Fibroblast of mammary gland (primary cell): ENCODE measurements at places on chromosomes 1 and 21.

DNA sequence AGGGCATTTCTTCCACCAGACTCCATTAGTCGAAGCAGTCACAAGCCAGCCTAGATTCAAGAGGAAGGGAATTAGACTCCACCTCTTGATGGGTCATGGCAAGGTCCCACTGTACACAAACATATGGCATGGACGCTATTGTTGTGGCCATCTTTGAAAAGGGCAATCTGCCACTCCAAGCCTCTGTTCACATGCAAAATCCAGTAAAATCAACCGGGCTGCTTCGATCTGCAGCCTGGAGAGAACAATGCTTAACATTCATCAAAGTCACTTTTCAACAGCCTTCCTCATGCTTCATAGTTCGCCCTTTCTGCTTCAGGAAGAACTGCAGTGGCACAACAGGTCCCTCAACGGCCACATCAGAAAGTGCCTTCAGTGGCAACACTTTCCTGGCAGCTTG, 28.0 kb upstream of the GJB5 start:
- DNase-seq: no peak

DNA sequence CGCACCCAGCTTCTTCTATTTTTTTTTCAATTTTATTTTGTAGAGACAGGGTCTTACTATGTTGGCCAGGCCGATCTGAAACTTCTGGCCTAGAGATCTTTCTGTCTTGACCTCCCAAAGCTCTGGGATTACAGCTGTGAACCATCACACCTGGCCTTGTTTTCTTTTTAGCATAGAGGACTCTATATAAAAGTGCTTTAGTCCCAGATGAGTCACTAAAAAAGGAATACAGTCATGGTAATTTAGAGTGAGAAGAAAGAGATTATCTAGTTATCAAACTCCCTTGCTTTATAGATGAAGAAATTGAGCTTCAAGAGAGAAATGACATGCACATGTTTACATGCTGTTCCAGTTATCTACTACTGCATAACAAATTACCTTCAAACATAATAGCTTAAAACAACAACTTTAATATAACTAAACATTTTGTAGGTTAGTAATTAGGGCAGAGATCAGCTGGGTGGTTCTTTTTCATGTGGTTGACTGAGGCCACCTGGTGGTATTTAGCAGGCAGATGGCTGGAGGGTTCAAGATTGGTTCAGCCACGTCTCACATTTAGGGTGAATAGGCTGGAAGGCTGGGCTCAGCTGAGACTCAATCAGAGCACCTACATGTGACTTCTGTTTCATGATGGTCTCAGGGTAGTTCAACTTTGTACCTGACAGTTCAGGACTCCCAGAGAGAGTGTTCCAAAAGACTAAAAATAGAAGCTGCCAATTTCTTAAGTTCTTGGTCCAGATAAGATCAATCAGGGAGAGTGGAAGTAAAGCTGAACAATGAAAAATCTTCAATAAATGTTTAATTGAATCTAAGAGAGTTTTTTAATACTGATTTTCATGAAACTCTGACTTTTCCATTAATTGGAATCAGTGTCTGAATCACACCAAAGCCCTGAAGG, 16.9 kb upstream of the MTF2 start:
- peak; percentile 53 for DNase-seq

DNA sequence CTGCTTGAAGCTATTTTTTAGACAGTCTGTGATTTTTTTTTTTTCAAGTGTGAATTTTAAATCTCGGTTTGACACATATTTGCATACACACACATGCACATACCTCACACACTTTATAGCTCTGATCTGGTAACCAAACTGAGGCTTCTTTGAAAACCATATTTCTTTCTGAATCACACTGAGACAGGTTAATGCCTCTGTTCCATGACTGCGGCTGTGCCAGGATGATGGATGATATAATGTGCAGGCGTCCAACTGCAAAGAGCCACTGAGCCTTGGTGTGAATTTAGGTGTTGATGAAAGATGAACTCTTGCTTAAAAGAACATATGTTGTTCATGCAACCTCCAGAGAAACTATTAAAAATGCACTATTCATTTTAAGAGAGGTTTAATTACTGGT, 504.0 kb upstream of the OLFM3 start:
- no peak for DNase-seq

DNA sequence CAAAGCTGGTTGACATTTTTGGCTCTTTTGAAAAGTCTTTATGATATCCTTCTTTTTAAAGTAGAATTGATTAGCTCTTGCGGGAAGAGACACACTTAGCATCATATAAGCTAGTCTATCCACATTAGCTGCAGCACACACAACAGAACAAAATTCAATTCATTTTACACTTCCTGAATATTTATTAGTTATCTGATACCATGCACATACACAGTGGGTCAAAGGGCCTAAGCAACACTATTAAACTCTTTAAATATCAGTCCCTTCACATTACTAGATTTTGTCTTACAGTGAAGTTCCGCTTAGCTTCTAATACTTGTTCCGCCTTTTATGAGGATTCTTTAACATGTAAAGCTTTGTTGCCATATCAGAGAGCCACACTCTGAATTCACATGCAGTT, 169.5 kb downstream of the CRB1 start:
- DNase-seq: no peak

DNA sequence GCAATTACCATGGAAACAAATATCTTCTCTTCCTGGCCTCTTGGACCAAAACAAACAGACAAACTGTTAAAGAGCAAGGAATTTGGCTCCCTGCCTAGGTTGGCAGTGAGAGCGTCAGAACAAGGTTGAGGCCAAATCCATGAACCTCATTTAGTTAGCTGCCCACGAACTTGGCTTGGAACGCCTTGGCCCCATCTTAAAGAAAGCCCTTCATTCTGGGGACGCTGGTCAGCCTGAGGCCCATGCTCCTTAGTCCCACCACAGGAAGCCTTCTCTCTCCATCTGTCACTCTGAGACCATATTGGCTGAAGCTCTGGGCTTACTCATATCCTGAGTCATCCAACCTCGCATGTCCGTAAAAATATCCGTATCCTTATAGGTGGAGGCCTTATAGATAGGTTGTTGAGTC, 62.4 kb upstream of the DIRAS3 start:
- DNase-seq: peak; percentile 94

GRCh38 chr1:168567007-168567406, 9.4 kb upstream of the XCL1 start:
- no peak for DNase-seq

DNA sequence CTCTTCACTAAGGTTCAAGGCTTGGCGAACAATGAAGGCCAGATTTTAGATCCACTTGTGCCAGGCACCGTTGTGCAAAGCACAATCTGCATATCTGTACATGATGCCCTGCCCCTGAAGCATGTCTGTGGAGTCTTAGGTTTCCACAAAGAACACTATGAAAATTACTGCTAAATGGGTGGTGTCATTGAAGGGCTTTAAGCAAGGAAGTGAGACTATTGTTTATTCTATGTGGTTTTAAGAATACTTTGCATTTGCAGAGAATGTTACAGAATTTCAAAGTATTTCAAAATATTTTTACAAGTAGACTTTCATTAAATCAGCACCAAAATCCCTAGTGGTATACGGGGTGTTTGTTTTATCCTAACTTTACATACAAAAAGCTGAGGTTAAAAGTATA, 8.8 kb downstream of the TSEN15 start:
- DNase-seq: no peak

DNA sequence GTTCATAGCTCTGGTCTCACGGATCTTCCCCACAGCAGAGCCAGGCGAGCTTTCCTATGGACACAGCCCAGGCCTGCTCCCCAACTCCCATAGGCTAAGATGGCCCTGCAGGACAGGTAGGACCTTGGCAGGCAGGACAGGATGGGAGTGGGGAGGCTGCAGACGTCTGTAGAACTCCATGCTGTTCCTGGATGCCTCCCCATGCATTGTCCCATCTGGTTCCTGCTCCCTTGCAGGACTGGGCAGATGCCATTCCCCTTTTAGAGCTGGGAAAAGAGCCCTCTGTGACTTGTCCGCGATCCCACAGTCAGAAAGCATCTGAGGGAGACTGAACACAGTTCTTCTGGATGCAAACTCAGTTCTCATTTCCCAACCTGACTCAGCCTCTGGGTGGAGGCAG, 71.9 kb upstream of the ATP5PO start:
- no peak for DNase-seq

- no peak for DNase-seq
Measured at GRCh38 chr1:32884726-32885125, 1.6 kb upstream of the HPCA start.

- no peak for DNase-seq
Measured at GRCh38 chr1:168613038-168613451, 36.6 kb downstream of the XCL1 start.

DNA sequence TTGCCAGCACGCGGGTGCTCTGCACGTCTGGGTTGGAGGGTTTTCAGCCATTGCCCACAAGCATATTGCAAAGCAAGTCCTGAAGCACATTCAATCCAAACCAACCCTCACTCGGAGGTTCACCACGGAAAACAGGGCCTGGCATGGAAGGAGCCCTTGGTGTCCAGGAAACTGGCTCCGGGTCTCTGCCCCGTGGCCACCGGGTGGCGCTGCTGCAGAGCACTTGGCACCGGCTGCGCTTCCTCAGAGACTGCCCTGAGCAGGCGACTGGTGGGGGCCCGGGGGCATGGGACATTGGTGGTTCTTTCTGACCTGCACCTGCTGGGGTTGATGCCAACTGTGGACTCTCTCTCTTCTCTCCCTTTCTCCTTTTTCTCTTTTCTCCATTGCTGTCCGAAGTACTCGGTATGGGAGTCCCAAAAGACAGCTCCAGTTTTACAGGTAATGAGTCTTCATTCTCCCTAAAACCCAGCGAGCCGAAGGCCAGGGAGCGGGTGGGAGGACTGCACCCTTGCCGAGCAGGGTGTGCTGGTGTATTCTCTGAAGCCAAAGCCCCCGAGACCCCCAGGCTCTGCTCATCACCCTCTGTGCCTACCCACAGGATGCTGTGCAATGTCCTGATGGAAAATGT, 4.1 kb upstream of the KCNAB2 start:
- peak; percentile 21 for DNase-seq

- DNase-seq: peak; percentile 99
Measured at GRCh38 chr1:244353551-244354091, 98.1 kb downstream of the ADSS2 start.

DNA sequence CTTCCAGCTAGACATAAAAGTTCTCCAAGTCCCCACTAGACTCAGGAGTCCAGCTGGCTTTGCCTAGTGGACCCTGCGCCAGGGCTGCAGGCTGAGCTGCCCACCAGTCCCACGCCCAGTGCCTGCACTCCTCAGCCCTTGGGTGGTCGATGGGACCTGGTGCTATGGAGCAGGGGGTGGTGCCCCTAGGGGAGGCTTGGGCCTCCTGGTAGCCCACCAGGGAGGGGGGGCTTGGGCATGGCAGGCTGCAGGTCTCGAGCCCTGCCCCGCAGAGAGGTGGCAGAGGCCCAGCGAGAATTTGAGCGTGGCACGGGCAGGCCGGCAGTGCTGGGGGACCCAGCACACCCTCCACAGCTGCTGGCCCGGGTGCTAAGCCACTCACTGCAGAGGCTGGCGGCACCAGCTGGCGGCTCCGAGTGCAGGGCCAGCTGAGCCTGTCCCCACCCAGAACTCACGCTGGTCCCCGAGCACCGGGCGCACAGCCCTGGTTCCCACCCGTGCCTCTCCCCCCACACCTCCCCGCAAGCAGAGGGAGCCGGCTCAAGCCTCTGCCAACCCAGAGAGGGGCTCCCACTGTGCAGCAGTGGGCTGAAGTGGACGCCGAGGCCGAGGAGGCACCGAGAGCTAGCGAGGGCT, 30.2 kb upstream of the GBP5 start:
- DNase-seq: no peak

GRCh38 chr1:98119796-98120195, 199.0 kb upstream of the DPYD start:
- DNase-seq: peak; percentile 17

GRCh38 chr1:231544943-231545592, 16.6 kb downstream of the TSNAX start:
- no peak for DNase-seq

- DNase-seq: no peak
Measured at GRCh38 chr1:5198328-5198727, 543.9 kb downstream of the AJAP1 start.

DNA sequence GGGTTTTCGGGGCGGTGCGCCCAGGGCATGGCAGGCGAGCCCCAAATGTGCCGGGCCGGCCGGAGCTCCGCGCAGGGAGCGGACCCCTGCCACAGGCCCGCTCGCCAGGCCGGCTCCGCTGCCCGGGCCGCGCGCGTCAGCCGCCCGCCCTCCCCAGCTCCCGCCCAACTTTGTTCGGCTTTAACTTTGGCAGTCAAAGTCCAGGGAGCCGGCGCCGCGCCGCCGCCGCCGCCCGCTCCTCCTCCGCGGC, 488 bp downstream of the SLC35D1 start:
- DNase-seq: no peak

- DNase-seq: no peak
Measured at GRCh38 chr1:87410776-87411480, 82.2 kb downstream of the LMO4 start.

GRCh38 chr1:181255270-181255929, 166.9 kb downstream of the IER5 start:
- DNase-seq: peak; percentile 100

DNA sequence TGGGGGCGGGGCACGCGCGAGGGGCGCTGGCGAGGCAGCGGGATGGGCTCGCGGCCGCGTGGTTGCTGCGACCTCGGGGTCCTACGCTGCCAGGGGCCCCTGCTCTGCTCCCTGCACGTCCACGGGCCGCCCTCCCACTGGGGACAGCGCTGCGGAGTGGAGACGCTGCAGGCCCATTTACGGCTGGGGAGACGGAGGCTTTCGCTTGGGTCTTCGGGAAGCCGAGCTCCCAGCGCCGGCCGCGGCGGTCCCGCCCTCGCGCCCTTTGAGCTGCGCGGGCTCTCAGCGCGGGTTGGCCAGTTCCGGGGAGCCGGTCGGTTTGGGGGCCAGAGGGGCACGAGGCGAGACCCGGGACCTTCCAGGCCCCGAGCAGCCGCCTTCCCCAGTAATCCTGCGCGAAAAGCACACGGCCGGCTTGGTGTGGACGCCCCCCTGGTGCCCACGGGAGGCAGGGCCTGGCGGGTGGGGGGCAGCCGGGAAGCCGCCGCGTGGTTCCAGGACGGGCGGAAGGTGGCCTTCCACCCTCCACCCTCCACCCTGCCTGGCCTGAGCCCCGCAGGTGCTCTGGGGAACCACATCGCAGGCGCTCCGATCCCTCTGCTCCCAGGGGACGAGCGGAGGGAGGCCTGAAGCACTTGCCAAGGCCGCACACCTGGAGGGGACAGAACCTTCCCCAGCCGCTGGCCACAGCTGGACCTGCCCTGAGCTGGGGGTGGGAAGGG, 570 bp upstream of the PEX10 start:
- peak; percentile 39 for DNase-seq

- no peak for DNase-seq
Measured at GRCh38 chr1:117654493-117655219, 48.8 kb downstream of the TENT5C start.

DNA sequence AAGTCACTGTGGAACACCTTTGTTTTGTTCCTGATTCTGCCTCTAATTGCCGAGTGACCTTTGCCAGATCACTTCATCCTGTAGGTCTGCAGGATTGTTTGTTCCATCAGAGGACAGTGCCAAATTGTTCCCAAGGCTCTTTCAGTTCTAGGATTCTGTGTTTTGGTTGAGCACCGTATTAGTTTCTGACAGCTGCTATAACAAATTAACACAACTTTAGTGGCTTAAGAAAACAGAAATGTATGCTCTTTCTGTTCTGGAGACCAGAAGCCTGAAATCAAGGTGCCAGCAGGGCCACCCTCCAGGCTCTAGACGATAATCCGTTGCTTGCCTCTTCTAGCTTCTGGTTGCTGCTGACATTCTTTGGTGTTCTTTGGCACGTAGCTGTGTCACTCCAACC, 3.4 kb upstream of the PIGR start:
- no peak for DNase-seq

- DNase-seq: no peak
Measured at GRCh38 chr21:42865776-42866160, 13.6 kb downstream of the WDR4 start.

- no peak for DNase-seq
Measured at GRCh38 chr1:19338323-19338762, 26.2 kb downstream of the SLC66A1 start.
